ENCODE measurements at places on chromosomes 4 and X.

GRCh38 chr4:112421911-112422310 lies 94.1 kb downstream of the NEUROG2 start:
- no peak for DNase-seq

GRCh38 chr4:35105486-35105885 lies 1138.8 kb downstream of the ARAP2 start:
- no peak for DNase-seq

- no peak for DNase-seq
These were observed 111.7 kb downstream of the PTTG2 start for GRCh38 chr4:38071801-38072431.

GRCh38 chrX:18210470-18210869 lies 10.2 kb downstream of the BEND2 start:
- DNase-seq: no peak

- no peak for DNase-seq
These were observed 23.9 kb downstream of the SLC39A8 start for GRCh38 chr4:102321260-102321995.

DNA sequence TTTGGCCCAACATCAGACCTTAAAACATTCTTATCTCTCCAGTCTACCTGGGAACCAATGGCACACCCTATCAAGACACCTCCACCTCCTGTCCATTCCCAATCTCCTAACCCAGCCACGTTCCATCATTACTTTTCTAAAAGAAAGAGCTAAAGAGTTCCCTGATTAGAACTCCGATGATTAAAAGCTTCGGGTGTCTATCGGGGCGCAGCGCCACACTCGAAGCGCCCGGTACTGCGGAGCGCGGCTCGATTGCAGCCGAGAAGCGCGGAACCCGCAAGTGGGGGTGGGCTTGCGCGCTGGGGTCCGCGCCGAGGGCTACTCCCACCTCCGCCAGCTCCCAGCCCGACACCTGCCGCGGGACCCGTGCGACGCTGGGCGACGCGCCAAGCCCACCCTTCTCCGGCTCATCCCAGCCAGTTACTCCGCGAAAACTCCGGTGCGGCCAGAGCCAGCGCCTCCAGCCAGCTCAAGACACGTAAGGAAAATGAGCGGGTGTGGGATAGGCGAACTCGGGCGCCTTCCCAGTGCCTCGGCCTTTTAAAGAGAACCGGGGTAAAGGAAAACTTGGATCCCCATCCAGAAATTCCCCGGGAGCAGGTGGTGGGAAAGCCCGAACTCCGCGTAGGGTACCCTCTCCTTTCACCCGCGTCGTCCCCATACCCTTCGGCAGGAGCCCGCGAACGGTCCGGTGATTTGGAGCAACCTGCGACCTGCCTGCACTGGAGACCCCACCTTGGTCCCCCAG lies 593 bp downstream of the NPY1R start:
- DNase-seq: no peak

DNA sequence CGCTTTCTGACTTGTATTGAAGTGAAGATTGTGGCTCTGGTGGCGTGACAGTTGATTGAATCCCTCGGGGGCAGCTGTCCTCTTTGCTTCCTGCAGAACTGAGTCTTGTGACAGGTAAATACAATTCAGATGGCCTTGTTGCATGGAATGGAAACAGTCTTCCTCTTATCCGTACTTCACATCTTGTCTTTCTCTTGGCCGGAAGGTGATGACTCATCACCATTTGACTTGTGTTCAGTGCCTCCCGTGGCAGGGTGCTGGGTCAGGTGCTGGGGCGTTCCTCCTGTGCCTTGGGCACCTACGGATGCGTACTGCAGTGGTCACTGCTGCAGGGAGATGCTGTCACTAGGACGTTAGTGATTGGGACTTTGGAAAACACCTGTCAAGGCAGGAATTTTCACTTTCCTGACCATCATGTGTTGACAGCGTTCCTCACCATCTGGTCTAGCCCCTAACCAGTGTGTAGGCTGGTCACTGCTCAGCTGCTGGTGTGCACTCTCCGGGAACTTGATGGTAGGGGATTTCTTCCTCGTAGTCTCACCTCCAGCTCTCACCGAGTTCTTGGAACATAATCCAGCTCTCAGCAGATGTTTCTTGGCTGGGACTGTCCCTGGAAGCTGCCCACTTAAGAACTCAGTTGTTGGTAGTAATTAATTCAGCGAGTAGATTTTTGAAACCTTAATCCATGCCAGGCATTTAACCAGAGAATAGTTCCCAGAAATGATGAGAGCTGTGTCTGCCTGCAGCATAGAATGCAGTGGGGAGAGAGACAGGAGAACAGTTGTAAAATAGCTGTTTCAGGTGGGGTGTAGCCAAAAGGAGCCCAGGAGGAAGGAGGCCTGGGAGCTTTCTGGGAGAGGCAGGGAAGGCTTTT lies 7.2 kb downstream of the TBC1D14 start:
- DNase-seq: no peak

DNA sequence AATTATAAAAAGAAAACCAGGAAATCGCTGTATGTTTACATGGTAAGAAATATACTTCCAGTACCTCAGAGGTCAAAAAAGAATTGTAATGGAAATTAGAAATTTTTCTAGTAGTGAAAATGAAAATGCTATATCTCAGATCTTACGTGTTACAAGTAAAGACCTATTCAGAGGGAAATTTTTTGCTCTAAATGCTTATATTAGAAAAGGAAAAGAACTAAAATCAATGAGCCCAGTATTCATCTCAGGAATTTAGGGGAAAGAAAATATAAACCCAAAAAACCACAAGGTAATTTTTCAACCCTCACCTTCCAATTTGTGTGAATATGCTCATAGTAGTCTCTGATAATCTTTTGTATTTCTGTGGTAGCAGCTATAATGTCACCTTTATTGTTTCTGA lies 145.6 kb downstream of the RAP1GDS1 start:
- no peak for DNase-seq
